ENCODE measurements at places on chromosomes 7 and 10.
A peak's percentile ranks its signal among the peaks of the same experiment; 100 is the strongest.

- DNase-seq = no peak
Measured at GRCh38 chr10:114729103-114729659, 71.1 kb upstream of the ABLIM1 start.

- no peak for DNase-seq
Measured at GRCh38 chr7:154578336-154578735, 424.6 kb downstream of the PAXIP1 start.

DNA sequence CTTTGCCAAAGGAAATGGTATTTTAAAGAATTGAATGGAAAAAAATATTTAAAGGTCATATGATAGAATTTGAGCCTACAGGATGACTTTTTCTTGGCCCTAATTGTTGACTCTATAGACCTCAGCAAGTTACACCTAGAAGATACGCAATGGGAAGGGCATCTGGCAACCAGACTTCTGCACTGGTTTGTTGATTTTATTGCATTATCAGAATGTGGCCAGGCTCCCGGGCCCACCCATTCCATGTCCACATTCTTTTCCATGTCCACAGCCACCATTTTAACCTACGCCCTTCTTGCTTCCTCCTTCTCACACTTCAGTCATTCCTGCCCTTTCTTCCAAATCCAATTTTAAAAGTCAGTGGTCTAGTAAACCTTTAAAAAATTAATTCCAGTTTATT is 738.4 kb downstream of the SUGCT start:
- DNase-seq = no peak

- DNase-seq = no peak
Measured at GRCh38 chr7:151999424-152000090, 25.9 kb upstream of the GALNT11 start.

DNA sequence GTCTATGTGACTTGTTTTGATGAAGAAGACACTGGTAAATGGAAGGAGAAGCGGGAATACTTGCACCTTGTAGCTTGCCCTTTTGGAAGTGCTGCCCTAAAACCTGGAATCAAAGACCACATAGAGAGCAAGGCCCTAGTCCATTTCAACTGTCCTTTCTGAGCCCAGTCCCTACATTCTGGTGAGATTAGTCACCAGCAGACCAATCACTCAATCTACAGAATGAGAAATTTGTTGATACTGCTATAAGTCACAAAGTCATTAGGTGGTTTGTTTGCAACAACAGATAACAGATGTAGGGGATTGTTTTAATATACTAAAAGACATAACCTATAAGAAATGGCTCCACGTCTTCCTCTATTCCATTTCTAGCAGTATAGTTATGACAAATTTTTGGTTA is 33.6 kb downstream of the WASL start:
- DNase-seq = no peak

GRCh38 chr7:137953043-137953664 is 48.7 kb downstream of the CREB3L2 start:
- DNase-seq = peak; percentile 60

DNA sequence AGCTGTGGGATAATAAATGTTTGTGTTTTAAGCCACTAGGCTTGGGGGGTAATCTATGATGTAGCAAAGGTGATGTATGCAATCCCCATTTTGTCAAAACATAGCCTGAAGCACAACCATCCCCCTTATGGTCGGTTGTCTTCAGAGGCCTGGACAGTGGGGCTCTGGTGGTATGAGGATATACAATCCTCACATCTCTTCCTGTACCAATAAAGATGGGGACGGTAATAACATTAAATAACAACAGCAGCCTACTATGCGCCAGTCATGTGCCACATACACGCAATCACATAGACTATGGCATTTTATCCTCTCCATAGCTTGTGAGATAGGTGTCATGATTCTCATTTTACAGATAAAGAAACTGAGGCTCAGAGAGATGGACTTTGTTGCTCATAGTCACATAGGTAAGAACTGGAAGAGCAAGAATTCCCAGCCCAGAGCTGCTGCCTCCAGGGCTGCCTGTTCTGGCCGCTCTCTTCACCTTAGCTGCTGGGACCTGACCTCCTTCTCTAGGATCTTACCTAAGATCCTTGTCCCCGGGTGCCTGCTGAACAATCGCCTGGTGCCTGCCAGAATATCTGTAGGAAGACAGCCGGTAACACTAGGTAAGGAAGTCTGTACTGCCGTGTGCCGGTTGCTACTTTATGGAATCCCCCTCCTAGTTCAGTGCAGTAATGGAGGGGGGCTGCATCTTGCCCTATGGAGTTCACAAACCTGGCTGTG is 108.6 kb downstream of the ARHGAP22 start:
- DNase-seq = no peak

DNA sequence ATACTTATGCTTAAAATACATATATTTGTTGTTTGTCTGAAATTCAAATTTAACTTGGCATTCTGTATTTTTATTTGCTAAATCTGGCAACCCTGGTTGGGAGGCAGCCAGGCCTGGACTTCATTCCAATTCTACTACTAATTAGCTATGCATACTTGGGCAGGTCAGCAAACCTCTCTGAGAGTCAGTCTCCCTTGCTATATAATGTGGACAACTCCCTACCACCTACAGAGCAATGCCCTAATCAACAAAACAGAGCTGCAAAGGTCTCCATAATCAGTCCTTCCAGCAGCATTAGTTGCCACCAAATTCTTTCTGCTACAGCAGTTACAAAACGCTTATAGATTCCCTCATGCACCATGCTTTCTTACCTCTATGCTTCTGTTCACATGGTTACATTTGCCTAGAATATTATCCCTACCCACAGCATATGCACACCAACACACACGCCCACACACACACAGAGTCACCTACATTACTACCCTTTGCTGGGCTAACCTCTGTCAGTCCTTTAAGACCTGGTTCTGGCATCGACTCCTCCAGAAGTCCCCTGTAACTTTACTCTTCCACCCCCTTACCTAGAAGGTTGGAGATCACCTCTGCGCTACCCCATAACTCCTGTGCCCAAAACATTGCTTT is 188.7 kb downstream of the FGFR2 start:
- no peak for DNase-seq

- DNase-seq = no peak
Measured at GRCh38 chr10:102230861-102231356, 4.8 kb downstream of the ELOVL3 start.

DNA sequence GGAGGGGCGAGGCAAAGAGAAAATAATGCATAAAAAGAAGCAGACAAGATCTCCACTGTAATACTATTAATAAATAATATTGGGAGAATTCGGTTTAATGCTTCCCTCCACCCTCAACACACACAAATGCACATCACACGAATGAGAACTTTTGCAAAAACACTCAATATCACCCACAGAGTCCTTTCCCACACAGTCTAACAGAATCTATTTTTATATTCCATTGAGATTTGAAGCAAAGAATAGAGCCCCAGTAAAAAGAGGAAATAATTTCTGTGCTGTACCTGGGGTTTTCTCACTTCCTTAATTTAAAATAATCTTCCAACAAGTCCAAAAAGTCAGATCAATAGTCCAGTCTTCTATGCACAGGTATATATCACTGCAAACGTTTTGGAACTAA is 17.0 kb downstream of the PIK3AP1 start:
- DNase-seq = no peak

- DNase-seq = no peak
Measured at GRCh38 chr7:7861211-7861633, 107.4 kb upstream of the GLCCI1 start.

- peak; percentile 80 for DNase-seq
Measured at GRCh38 chr7:30134611-30135300, at the start of gene MTURN. TSS of gene MTURN (plus strand) at chr7:30134986. CDS start at chr7:30135137, 151 bp downstream.

DNA sequence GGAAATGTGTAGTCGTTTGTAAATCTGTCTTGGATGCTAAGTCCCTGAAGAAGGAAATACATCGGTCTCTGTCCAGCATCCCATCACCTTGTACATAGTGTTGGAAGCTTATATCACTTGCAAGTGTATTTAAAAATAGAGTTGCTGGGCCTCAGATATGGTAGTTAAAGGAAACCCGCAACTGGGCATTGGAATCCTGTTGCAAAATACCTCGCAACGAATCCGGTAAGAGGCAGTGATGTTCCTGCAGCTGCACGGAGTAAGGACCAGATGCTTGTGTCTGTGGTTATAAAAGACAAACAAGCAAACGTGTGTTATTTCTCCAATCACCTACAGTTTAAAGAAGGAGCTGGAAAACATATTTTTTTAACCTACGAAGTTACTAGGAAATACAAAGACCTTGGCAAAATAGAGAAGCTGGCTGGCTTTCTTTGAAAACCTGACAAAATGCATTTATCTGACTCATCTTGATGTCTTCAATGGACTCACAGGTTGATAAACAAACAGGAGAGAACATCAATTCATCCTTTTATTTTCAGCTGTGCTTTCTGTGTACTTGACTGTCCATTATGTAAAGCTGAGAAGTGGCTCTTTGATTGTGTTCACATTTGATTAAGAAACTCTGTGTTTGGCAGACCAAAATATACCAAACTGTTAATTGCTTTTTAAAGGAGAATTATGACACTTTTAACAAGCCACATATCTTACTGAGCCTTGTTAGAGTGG is 326.4 kb downstream of the SFMBT2 start:
- DNase-seq = no peak

DNA sequence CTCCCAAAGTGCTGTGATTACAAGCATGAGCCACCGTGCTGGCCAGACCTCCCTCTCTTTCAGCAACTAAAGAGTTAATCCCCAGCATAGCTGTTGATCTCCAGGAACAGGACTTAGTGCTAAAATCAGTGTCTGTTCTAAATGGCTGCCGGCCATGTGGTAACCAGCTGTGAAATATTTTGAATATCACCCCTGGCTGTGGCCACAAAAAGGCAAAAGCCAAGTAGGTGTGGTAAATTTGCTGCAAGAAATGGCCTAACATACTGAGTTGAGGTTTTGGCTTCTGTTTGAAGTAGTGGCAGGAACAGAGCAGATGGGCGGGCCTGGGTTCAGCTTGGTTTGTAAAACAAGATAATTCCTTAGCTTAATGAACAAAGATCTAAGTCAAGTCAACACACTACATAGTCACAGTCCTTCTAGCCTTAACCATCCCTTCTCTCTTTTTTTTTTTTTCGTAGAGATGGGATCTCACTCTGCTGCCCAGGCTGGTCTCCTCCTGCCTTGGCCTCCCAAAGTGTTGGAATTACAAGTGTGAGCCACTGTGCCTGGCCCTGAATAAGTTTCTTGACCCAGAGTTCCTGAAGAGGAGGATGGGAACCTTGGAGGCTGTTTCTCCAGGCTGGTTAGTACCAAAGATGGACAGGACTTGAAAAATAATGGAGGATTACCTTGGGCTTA is 22.7 kb upstream of the AGFG2 start:
- DNase-seq = no peak

DNA sequence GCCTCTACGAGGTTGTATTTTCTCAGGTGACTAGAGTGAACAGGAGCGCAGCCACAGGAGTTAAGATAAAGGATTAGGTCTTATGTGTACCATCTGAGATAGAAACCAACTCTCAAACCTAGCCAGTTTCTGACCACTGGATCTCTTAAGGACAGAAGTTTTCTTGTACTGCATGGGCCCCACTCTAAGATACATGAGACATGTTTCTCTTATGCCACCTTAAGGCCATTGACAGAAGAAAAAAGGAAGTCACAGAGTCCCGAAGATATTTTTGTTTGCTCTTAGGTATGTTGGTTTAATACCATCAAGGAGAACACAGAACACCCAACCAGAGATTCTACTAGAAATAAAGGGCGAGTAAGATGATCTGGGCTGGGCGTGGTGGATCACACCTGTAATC is 335.8 kb downstream of the FRMD4A start:
- DNase-seq = no peak

GRCh38 chr10:45625879-45626278 is 46.7 kb downstream of the ZFAND4 start:
- no peak for DNase-seq

DNA sequence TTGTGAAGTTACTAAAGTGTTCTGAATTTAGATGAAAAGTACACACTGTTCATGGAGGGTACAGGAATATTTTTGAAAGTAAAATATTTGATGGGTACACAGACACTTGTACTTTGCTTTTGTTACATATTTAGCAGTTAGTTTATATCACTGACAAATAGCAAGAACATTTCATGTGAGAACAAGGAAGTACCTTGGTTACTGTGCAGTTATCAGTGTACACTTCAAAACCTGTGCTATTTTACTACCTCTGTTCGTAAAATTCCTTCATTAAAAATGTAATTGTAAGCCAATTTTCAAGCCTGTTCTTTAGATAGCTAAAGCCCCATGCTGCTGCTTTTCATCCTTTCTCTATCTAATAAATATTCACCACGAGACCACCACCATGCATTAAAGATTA is 39.8 kb upstream of the WASL start:
- DNase-seq = no peak
